OCI-LY7 (cell line): ENCODE measurements at places on chromosomes 4 and X. TPM values are rescaled to one million over a fixed set of nuclear protein-coding genes. Genes with fewer than 3 reads are reported as not detected.

ARMCX4 gene
- total RNA-seq, result not detected in 2 replicates

GAGE1 gene
- total RNA-seq, result not detected in 2 replicates

SERTM2 gene
- total RNA-seq, result not detected in 2 replicates

FAT1 gene
- 0.06 and 0.08 TPM in 2 replicates for total RNA-seq

LANCL3 gene
- total RNA-seq, result 0.04 and 0.07 TPM in 2 replicates

ATOH1 gene
- not detected in 2 replicates for total RNA-seq
